ENCODE measurements at places on chromosomes 11 and 22.
A peak's percentile ranks its signal among the peaks of the same experiment; 100 is the strongest.

GRCh38 chr22:43110444-43110926 is at the start of gene BIK:
BIK (plus strand) TSS chr22:43110750; CDS start chr22:43124023, 13,273 bp downstream.
- peak; percentile 38 for DNase-seq

GRCh38 chr11:66663741-66664296 is 13.9 kb downstream of the RBM4B start:
- DNase-seq, result no peak

GRCh38 chr22:46573781-46574437 is 36.5 kb upstream of the CELSR1 start:
- DNase-seq, result no peak

GRCh38 chr11:8100158-8100557 is 19.1 kb downstream of the TUB start:
- no peak for DNase-seq

GRCh38 chr11:14854057-14854456 is 38.0 kb downstream of the CYP2R1 start:
- DNase-seq, result no peak

DNA sequence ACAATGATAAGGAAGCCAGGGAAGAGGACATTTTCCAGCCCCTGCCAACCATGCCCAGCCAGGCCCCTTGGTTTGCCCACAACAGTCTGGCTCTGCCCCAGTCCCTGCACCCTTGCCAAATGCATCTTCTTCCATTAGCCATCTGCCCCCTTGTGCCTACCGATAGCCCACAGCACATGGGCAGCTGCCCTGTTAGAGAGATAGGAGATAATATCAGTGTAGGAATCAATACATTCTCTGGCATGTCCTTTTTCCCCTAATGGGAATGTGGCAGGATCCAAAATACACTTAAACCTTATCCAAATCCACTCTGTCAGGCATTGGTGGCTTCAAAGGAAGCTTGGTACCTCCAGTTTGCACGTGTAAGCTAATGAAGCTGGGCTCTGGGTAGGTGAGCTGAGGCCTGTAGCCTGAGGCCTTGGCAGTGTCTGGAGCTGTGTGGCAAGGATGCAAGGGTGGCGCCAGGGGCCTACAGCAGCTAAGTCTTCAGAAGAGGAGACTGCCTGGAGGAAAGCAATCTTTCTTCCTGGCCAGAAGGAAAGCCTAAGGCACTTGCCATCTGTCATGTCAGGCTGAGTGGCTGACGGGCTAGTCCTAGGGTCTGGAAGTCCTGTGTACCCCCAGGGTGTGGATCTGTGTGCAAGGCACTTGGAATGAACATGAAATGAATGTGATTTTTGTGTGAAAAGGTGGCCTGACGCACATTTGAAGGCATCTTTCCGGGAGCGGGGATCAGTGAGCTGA is 164.2 kb upstream of the TBCEL start:
- DNase-seq, result no peak

- DNase-seq, result no peak
Measured at GRCh38 chr11:134374891-134375550, 37.0 kb downstream of the B3GAT1 start.

DNA sequence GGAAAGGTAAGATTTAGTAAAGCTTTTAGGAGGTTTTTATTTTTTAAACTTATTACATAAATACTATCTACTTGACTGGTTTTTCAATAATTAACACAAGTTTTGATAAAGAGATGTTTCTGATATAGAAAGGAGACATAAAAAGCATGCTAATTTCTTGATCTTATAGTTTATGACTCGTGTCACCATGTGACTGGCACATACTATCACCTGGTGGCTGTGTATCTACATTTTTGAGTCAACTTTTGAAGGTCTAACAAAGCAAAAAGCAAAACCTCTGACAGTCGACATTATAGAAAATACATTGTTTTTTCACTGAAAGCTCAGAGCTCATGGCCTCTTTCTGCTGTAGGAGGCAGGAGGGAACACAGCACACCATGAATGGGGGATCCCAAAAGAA is 810 bp downstream of the ACRV1 start:
- no peak for DNase-seq

DNA sequence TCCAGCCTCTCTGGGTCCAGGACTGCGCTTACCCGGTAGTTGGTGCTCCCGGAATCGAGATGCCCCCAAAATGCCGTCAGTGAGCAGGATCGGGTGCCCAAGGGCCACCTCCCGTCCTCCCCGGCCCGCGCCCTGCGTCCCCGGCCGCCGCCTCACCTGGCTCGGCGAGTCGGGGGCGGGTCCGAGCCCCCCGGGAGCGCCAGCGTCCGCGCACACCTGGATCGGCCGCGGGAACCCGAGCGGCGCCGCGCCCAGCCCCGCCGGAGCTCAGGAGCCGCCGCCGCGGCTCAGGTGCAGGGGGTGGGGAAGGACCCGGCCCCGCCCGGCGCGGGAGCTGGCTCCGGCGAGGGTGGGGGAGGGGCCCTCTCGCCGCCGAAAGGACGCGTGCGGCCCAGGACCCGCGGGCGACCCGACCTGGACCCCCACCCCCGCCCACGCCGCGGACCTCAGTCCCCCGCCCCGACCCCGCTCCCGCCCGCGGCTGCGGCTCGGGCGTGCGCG is at the start of gene SHANK2:
Gene SHANK2 (minus strand): TSS at position 309 of the 501 bp plus-strand sequence. CDS start 105,251 bp downstream, outside the sequence.
- DNase-seq, result no peak

DNA sequence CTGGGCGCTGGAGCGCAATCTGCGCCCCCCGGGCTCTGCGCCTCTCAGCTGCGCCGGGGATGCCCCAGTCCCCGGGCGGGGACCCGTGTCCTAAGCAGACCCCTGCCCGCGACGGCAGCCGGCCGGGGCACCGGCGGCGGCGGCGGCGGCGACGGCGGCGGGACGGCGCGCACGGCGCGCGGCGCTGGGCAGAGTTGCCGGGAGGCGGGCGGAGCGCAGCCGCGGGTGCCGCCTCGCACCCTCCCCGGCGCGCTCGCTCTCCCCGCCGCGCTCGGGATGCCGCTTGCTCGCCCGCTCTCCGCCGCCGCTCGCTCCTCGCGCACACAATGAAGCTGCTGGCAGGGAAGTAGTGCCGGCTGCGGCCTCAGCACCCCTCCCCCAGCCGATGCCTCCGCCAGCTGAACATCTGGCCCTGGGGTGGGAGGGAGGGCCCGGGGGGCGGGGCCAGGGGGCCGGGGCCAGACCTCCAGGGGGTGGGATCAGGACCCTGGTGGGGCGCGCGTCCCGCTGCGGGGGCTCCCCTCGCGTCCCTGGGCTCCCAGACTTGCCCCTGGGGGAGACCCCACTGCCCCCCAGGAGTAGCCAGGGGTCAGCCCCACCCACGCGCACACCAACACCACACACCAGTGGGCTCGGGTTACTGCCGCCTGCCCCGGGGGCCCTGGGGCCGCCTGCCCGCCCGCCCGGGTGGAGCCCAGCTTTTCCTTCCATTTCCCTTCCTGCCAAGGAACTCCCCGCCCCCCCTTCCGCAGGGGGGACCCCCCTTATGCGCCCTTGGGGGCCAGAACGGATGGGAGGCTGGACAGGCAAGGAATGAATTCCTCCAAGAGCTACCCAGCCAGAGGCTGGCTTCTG is at the start of gene RCOR2:
Gene RCOR2 (minus strand): TSS at position 328 of the 855 bp plus-strand sequence. CDS start 708 bp downstream, outside the sequence.
- peak; percentile 52 for DNase-seq

- DNase-seq, result peak; percentile 50
Measured at GRCh38 chr11:128052912-128053641, 534.3 kb downstream of the ETS1 start.

GRCh38 chr22:44363980-44364750 is 51.4 kb upstream of the SHISAL1 start:
- no peak for DNase-seq

GRCh38 chr11:61799665-61800284 is 7.1 kb downstream of the FEN1 start:
- no peak for DNase-seq

DNA sequence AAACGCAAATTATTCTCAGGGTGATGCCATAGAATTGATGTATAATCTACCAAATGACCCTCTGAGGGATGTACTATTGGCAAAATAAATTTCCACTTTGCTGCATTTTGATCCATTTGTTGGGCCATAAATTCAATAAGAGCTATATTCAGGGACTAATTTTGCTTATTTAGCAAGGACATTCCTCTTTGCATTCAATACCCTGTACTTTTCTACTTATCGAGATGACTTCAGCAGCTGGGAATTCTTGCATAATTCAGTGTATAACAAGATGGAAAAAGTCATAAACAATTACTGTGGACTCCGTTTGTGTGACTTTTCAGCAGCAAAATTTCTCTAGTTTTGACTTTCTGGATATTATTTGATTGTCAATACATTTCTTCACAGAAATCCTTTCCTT is 744.7 kb upstream of the CCDC179 start:
- no peak for DNase-seq

- DNase-seq, result no peak
Measured at GRCh38 chr11:21472261-21472660, 720.6 kb upstream of the ANO5 start.

GRCh38 chr11:43944761-43945311 is 2.4 kb downstream of the C11orf96 start:
- DNase-seq, result peak; percentile 73

GRCh38 chr22:49547751-49548239 is 279.9 kb downstream of the BRD1 start:
- DNase-seq, result no peak

- DNase-seq, result no peak
Measured at GRCh38 chr11:20015529-20016427, 144.5 kb downstream of the DBX1 start.

GRCh38 chr11:10209326-10209725 is 84.7 kb downstream of the SBF2 start:
- DNase-seq, result no peak

- no peak for DNase-seq
Measured at GRCh38 chr11:120908461-120909181, 115.3 kb upstream of the TBCEL start.

GRCh38 chr11:8777907-8778767 is 95.5 kb downstream of the RPL27A start:
- DNase-seq, result no peak

DNA sequence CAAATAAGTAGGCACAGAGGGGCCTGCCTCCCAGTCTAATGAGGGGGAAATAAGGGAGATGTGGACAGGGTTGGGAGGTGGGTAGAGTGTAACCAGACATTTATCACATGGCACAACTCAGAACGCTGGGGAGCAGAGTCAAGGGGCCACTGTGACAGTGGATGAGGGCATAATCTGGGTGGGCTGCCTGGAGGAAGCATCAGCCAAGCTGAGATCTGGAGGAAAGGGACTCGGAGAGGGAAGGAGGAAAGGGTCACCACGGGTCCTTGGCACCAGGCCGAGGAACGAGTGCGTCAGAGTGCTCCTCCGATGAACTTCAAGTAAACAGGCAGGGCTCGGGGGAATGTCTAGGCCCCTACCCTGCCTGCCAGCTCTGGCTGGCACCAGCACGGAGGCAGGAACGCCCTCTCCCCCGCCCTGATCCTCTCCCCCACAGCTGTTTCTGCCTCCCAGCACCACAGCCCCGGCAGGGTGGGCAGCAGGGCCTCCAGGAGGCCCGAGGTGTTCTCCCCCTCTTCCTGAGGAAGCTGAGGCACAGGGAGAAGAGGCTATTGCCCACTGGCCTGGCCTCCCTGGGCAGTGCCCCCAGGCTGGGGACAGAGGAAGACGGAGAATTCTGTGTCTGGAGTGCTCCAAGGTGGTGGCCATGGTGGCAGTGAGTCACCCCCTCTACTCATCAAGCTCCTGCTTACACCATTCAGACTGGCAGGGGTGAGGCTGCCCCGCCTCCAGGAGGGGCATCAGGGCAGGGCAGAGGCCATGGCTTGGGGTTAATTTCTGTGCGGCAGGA is 4.2 kb downstream of the ALDH3B1 start:
- DNase-seq, result no peak

Measured in activated CD4-positive, alpha-beta T cell treated with anti-CD3 and anti-CD28 coated beads, Interleukin-2, amount 50 U/mL, for 16 hours (primary cell).